ENCODE measurements at places on chromosomes 5 and 9. TPM values are rescaled to one million over a fixed set of nuclear protein-coding genes. Genes with fewer than 3 reads are reported as not detected.

The RPS14 gene
- 1,676 TPM for total RNA-seq

The FOXD4 gene
- total RNA-seq, result 0.74 TPM

The AFAP1L1 gene
- 5.2 TPM for total RNA-seq

The WDR31 gene
- 2.7 TPM for total RNA-seq

The TXNDC8 gene
- not detected for total RNA-seq

The ATP6V1G1 gene
- total RNA-seq, result 84.8 TPM

The CNOT8 gene
- total RNA-seq, result 92.9 TPM

The FGF18 gene
- under 0.01 TPM for total RNA-seq

The OBP2B gene
- not detected for total RNA-seq

The PALM2AKAP2 gene
- 2.5 TPM for total RNA-seq

The FCHSD1 gene
- total RNA-seq, result 3.7 TPM

The CKMT2 gene
- 2.2 TPM for total RNA-seq

The DOCK8 gene
- total RNA-seq, result 3.4 TPM

The TNFSF8 gene
- 0.49 TPM for total RNA-seq
